ENCODE measurements at places on chromosomes 4 and X.

DNA sequence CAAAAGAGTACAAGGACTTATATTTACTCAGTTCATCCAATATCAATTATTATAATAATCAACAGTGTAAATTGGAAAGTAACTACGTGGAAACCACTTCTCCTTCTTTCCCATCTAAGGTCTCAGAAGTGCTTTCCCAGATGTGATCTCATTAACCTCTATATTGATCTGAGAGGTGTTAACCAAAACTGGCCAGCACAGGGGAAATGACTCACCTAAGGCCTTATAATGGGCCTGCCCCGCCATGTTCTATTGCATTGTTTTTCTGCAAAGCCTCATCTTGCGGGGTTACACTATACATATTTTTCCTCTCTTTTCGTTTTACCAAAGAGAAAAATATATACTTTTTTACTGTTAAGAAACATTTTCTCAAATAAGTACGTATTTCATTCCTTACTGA, 20.5 kb downstream of the RAB40A start:
- no peak for DNase-seq

GRCh38 chrX:124113621-124114600, 152.4 kb downstream of the STAG2 start:
- no peak for DNase-seq

DNA sequence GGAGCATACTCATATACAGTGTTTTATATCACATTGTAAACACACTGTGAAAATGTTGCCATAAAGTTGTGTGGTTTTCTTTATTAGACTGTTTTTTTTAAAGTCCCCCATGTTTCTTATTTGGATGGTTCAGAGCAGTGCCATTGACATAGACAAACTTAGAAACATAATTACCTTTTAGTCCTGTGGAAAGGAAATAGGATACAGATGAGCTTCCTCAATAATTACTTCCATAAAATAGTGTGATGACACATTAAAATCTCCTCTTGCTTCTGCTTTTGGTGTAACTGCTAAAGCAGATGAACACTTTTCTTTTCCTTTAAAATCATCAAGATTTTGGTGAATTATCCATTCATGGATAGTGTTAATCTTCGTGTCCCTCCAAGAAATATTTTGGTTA, 52.9 kb upstream of the LIMCH1 start:
- no peak for DNase-seq

DNA sequence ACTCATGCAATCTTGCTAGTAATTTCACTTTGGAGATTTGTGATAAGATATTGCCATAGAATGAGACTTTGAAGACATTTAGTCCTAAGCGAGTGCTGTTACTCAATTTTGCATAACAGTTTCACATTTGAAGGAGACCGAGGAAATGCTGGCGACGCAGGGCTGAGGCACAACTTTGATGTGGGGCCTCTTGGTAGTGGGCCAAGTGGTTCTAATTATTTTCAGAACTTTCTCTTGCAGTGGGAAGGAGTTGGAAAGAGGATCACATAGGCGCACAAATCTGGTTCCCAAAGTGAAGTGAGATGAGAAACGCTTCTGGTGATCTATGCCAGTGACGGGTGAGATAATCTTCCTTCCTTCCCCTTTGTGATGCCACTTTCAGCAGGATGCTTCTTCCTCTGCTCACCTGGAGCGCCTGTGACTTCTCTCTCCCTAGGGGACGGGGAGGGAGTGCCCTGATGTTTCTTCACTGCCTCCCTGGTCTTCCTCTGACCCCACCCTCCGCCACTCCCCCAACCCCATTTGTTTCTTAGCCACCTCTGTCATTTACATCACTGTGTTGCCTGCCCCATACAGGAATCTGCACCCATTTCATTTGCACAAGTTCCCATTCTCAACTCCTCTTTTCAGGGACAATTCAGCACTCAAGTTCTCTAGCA, 138.9 kb upstream of the MID1 start:
- DNase-seq: no peak

GRCh38 chrX:42615161-42615563, 162.8 kb downstream of the PPP1R2C start:
- no peak for DNase-seq

DNA sequence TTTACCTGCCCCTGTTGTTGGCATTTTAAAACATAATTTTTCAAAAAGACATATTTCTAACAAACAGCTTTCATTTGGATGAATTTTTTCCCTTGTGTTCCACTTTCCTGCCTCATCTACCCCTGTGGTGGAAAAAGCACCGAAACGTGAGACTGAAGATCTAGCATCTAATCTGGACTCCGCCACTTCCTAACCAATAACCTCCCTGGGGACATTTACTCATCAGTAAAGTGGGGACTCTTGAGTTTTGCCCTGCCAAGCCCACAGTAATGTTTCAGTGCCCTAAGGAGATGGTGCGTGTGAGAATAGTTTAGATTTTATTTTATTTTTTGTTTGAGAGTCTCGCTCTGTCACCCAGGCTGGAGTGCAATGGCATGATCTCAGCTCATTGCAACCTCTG, 56.7 kb downstream of the ADGRG2 start:
- no peak for DNase-seq

DNA sequence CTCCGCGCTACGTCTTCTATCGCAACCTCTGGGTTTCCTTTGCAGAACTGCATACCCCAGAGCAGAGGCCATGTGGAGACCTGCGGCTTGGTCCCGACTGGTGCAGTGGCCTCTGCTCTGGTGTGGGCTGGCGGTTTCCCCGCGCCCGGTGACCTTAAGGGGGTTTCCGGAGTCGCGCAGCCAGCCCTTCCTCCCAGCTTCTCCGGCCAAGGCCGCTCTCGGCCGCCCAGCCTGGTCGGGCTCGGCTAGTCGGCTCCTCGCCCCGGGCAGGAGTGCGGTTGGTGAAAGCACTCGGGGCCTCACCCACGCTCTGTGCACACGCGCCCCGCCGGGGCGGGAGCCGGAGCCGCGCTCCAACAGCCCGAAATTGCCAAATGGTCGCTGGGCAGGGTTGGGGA, 84.9 kb downstream of the BCOR start:
- DNase-seq: no peak

GRCh38 chrX:109484886-109485285, 3.0 kb upstream of the GUCY2F start:
- no peak for DNase-seq

- no peak for DNase-seq
These were observed 42.2 kb upstream of the SMIM10 start for GRCh38 chrX:134948333-134949241.

DNA sequence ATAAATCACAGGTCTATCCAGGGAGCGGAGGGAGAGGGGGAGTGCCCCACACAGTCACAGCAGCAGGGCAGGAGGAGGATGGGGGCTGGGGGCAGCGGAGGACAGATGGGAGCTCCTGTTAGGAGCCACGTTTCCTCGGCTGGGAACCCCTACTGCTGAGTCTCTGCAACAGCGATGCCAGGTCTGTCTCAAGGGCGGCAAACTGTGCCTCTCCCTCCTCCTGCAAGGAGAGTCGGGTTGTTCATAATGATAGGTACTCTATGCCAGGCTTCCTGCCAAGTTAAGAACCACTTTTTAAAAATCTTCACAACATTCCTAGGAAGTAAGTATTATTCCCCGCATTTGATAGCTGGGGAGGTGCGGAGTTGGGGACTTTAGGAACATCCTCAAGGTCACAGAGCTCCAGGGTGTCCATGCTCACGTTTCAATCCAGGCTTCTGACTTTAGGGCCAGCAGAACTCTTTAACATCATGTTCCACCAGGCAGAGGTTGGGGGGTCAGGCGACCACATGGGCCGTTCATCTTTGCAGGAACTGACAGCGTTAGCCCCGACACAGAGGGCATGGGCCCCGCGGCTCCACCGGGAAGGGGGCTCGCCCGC, 98.3 kb upstream of the MAML3 start:
- DNase-seq: no peak

GRCh38 chrX:19866626-19867410, 20.6 kb downstream of the SH3KBP1 start:
- DNase-seq: no peak
